ENCODE measurements at places on chromosomes 7 and 10.

DNA sequence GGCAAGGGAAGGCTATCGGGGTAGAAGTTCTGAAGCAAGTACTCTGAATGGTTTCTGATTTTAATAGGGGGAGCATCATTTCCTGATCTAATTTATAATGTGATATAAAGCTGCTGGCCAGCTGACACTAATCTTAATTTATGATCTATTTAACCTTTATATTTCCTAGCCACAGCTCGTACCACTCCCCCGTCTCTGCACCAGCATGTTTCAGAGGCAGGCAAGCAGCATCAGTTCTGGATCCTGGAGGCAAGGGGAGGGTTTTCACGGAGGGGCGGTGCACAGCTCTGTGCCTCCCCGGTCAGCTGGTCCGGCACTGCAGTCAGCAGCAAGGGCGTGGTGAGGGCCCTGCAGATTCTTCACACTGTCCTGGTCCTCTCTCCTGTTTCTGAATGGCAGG is 30.0 kb downstream of the MGMT start:
- DNase-seq: no peak

- DNase-seq: no peak
These were observed 78.5 kb upstream of the FRMD4A start for GRCh38 chr10:14409247-14409646.

DNA sequence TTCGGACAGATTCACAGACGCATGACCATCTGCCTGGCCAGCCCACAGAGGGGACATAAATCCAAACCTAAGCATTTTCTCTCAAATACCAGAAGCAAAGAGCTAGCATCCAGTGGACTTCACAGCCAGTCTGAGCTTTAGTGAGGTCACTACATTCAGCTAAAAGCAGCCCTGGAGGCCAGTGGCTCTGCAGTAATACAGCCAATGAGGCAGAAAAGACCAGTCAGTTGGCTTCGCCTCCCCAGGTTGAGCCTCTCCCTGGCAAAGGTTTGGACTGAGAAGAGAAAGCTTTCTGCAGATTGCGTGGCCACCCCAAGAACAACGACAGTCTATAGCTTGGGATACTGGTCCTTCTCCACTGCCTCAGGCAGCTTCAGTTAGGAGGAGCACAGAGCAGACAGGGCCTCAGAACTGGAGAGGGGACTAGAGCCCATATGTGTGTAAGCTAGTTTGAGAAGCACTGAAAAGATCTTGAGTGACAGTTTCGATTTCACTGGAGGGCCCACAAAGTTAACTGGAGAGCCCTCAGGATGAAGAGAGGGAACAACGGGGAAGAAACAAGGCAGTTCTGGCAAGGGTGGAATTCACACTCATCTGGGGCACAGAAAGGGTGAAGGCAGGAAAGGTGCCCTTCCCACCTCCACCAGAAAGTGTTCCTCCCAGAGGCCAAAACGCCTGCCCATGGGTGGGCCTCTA is 3.8 kb downstream of the WDR91 start:
- DNase-seq: no peak

DNA sequence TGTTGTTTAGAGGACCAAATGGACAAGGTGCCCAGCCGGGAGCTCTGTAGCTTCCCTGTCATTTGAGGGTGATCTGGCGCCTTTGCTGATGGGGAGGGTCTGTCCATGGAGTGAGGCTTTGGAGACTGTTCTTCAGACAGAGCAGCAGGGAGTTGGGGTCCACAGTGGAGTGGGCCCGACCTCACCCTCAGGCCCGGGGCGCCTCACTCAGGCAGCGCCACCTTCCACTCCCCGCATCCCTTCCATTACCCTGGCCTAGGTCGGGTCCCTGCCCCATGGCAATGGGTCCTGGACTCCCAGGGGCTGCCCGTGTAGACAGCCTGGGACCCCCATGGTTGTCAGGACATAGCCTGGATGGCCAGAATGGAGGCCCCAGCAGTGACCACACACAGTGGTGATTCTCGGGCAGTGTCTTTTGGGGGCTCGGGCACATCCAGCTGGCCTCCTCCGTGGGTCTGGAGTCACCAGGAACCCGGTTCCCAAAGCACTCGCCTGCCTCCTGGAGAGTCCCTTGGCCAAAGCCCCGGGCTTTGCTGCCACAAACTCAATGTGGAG is 38.5 kb downstream of the TCERG1L start:
- DNase-seq: no peak

- DNase-seq: peak; percentile 13
These were observed 80.2 kb downstream of the ALOX5 start for GRCh38 chr10:45454262-45454661.

DNA sequence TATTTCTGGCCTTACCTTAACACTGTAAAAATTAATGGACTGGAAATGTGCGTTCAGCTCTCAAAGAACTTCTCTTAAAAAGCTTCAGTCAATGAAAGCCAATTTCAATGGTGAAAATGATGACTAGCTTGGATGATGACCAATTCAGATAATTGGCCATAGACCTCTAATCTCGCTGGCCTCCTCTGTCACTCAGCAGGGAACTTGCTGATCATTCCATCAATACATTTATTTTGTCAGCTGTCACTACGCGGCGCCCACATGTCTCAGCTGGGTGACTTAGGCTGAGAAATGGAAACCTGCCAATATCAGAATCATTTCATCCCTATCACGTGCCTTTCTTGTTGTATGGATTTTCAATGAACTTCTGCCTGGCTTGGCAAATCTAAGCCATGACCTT is 673.0 kb upstream of the AUTS2 start:
- DNase-seq: no peak

GRCh38 chr10:28690545-28690944 is 13.2 kb downstream of the BAMBI start:
- DNase-seq: no peak

DNA sequence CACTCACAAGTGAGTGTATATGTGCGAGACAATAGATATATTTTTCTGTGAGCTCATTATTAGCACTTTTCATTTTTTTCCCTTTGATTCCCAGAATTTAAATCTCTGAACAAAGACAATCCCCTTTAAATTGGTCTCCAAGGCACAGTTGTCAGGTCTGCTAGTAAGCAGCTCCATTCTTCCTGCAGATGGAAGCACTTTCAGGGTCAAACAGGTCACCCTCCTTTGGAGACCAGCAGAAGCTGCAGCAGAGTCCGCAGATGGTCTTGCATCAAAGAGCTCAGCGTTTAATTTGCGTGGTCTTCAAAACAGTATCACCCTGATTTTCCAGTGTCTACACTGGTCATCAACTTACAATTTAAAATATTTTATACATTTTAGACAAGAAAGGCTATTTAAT is 543.8 kb downstream of the ARL4A start:
- no peak for DNase-seq

GRCh38 chr10:110103921-110104461 is 96.2 kb downstream of the ADD3 start:
- no peak for DNase-seq

- no peak for DNase-seq
These were observed 131.6 kb downstream of the NRBF2 start for GRCh38 chr10:63264617-63265221.

DNA sequence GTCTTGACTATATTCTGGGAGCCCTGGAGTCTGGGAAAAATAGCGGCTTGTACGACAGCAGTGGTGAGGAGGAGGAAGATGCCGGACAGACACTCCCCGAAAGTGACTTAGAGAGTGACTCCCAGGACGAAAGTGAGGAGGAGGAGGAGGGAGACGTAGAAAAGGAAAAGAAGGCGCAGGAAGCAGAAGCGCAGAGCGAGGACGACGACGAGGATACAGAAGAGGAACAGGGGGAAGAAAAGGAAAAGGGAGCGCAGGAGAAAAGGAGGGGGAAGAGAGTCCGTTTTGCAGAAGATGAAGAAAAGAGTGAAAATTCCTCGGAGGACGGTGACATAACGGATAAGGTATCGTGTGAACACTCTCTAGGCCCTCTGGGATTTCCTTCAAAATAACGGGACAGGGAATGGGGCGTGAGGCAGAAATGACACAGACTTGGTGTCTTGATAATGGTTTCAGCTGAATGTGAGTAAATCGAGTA is 908 bp downstream of the NOM1 start:
- DNase-seq: no peak

GRCh38 chr10:123583639-123584418 is 82.3 kb upstream of the GPR26 start:
- peak; percentile 81 for DNase-seq

DNA sequence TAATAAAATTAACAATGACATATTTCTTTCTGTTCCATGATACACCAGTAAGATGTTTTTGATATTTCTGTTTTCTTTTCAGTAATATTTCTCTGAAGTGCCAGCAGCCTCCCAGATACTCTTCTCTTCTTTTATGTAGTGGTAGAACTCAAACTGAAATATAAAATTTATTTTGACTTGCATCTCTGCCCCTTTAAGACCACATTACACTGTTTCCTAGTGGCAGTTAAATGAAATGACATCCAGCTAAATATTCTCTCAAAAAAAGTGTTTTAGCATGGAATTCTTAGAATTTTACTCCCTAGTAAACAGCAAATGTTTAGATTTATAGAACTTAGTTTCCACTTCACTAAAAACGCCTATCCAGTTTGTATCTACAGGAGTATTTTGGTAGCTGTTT is 237.2 kb upstream of the MTPN start:
- DNase-seq: no peak
